Activated CD4-positive, alpha-beta T cell treated with anti-CD3 and anti-CD28 coated beads, Interleukin-10, Interleukin-2, amounts not matched to agents 100 ng/mL and 50 ng/mL, durations not matched to agents 16 hours and 8 hours (primary cell): ENCODE measurements at places on chromosomes 3 and 15.
A peak's percentile ranks its signal among the peaks of the same experiment; 100 is the strongest.

DNA sequence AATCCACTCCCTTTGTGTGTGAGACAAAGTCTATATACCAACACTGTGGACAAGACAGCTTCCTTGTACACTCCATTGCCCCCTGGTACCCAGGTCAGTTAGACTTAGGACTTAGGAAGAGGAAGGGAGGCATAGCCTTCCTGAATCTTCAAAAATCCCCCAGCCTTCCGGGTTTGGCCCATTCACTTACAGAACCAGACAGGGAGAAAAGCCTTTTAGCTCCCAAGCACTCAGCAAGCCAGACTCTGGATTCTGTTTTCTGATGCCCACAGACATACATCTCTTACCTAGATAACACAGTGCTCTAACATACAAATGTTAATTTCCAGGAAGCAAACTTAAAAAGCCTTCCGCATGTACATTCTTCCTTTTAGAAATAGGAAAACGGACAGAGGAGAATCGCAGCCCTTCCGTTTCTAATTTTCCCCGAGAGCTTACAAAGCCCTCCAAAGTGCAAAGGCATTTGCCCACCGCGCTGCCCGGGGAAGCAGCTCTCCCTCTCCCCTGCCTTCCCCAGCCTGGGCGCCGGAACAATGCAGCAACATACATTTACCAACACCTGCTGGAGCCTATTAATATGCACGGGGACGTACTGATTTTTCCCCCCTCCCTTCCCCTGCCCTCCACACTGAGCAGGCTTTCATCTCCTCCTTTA is 442.0 kb downstream of the MAGI1 start:
- no peak for DNase-seq

DNA sequence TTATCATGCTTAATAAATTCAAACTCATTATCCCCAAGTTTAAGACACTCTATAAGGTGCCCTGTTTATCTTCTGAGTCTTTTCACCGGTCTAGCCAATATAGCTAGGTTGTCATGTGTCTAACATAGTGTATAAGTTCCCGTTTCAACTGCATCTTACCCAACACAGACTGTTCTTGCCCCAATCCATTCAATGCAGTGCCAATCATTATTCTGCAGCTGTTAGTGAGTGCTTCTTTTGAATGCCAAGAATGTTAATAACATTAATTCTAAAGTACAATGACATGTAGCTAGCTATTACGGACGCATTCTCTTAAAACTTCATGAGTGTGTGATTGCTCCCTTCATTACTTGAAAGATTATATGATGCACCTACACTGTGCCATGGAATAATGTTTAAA is 646.4 kb upstream of the NR2F2 start:
- DNase-seq: no peak

GRCh38 chr3:134929976-134930375 is 134.9 kb downstream of the EPHB1 start:
- peak; percentile 64 for DNase-seq

DNA sequence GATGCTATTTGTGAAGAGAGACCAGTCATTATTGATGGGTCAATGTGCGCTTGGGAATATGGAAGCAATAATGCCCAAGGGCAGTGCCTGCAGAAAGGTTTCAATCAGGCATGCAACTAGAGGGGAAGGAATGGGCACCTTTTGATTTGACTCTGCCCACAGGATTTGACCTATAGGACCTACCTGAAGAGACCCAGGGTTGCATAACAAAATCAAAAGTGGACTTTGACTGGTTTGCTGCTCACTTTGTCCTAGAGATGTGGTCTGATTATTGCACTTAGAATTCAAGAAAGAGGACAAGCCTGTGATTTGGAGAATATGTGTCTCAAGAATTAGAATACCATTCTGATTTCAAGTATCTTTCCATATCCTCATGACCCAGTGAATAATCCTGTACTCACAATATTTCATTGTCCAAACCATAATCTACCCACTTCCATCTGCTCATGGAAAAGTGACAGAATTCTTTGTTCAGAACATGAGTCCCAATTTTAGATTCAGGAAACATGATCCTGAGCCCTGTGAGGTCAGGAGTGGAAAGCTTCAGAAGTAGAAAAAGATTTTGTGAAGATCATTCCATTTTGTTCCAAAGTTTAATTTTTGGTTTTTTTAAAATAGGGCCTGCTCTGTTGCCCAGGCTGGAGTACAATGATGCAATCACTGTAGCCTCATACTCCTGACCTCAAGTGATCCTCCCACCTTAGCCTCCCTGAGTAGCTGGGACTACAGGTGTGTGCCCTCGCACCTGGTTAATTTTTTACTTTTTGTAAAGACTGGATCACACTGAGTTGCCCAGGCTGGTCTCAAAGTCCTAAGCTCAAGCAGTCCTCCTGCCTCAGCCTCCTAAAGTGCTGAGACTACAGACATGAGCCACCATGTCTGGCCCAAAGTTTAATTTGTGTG is 151.3 kb upstream of the NR2E3 start:
- DNase-seq: no peak

DNA sequence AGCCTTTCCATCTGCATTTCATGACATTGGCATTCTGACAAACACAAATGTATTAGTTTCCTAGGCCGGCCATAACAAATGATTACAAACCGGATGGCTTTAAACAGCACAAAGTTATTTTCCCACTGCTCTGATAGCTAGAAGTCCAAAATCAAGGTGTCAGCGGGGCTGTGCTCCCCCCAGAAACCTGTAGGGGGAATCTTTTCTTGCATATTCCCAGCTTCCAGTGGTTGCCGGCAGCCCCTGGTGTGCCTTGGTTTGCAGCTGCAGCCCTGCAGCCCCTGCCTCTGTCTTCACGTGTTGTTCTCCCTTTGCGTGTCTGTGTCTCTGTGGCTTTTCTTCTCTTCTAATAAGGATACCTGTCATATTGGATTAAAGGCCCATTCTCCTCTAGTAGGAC is 79.0 kb upstream of the CDV3 start:
- no peak for DNase-seq

GRCh38 chr3:146187334-146187950 is 26.5 kb upstream of the PLOD2 start:
- no peak for DNase-seq

DNA sequence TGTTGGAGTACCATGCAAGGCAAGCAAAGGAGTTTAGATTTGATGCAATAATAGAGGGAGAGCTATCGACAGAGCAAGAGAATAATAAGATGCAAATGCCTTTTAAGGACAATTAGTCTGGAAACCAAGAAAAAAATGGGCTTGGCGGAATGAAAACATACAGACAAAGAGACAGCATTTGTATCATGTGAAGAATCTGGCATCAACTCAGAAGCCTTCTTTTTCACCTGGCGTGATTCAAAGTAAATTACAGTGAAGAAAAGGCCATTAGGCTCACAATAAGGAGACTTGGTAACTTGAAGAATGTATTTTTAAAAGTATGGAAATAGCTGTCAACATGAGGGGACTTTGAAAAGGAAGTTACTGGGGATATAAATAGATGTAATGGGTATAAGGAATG is 521.2 kb upstream of the GOLIM4 start:
- DNase-seq: no peak

DNA sequence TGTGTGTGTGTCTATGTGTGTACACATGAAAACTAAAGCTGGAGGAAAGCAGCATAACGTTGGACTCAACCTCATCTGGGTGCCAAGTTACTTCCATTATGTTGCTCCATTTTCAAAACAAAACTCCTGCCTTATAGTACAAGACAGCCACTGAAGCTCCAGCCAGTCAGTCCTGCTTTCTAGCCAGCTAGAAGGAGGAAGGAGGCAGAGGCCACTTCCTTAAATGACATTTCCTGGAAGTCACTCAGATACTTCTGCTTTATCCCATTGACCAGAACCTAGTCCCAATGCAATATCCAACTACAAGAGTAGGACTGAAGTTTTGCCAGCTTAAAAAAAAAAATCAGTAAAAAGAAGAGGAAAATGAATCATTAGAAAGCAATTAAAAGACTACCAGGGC is 31.7 kb downstream of the CADPS start:
- DNase-seq: no peak

DNA sequence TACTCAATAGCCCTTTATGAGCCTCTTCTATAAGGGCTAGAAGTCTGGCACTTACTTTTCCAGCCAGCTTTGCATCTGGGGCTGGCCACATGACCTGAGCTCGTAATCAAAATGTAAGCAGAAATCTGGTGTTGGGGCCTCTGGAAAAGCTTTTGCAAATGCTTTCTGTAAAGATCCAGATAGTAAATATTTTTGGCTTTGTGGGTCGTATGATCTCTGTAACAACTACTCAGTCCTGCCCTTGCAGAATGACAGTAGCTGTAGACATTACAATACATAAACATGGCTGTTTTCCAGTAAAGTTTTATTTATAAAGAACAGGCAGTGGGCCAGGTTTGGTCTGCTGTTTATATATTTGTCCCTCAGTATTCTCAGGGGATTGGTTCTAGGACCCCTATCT is 46.2 kb upstream of the THRB start:
- DNase-seq: no peak

DNA sequence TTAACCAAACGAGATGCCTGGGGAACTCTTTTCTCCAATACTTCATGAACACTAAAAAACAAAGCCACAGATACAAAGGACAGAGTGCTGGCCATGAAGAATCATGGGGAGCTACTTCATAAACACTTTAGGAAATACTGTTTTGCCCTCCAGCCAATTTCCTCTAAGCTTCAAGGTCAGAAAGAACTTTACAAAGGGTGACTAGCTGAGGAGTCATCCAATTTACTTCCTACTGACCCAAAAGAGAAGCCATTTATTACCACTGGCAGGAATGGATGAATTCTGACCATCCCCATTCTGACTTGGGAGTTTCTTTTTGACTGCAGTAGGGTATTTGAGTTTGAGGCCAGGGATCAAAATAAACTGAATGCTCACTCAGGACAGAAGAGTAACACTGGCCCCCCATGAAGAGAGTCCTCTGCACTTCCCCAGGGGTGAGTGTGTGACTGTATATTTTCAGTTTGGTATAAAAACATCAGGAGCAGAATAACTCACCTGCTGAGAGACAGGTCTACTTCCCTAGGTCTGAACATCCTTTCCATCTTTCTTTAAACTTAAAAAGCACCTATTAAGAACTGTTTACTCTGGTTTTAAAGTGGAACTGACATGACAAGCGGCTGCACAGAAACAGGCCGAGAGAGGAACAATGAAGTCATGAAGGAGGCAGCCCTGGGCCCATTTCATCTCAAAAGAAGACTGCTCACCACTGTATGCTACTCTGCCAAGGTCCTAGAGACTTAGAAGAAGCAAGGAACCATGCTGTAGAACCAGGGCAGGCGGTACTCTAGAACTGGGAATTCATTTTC is 203.6 kb downstream of the TNIK start:
- peak; percentile 34 for DNase-seq

DNA sequence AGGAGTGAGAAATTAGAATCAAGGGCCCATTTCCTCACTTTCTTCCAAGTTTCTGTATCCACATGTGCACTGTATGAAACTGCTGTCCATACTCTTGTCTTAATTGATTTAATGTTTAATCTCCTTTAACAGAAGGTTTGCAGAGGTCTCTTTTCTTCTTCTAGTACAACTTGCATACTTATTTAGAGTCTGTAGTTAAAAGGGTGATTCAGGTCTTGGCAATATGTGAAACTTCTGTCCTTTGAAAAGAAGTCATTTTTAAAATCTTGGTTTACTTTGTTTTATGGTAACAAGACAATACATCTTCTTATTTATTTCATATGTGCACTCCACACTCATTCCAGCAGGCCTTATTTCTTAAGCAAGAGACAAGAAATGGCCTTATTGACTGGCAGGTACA is 25.8 kb downstream of the TMEM45A start:
- no peak for DNase-seq

DNA sequence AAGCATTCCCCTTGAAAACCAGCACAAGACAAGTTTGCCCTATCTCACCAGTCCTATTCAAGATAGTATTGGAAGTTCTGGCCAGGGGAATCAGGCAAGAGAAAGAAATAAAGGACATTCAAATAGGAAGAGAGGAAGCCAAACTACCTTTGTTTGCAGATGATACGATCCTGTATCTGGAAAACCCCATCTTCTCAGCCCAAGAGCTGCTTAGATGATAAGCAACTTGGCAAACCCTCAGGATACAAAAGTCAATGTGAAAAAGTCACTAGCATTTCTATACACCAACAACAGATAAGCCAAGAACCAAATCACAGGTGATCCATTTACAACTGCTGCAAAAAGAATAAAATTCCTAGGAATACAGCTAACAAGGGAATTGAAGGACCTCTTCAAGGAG is 403.7 kb upstream of the AZI2 start:
- DNase-seq: no peak

DNA sequence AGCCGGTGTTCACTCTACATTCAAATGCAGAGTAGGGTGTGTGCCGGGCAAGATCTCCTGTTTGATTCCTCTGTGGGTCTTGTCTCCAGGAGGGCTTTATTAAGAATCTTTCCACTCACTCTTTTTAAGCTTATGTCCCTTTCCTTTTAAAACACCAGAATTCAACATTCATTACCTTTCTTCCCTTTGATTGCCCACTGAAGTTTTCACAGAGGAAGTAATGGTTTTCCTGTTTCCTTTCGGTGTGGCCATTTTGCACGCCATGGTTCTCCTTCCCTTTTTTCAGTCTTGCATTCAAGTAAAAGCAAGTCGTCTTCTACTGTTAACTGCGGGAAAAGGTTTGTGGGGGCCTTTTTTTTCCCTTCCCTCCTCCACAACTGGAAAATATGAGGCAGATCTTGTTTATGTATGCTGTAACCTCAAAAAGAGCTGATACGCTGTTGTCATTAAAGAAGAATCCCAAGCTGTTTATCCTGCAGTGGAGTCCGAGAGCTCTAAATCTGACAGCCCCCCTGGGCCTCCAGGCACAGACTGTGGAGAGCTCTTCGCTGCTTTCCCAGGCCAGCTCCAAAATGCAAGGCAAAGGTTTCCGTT is 40.5 kb downstream of the FILIP1L start:
- peak; percentile 56 for DNase-seq

DNA sequence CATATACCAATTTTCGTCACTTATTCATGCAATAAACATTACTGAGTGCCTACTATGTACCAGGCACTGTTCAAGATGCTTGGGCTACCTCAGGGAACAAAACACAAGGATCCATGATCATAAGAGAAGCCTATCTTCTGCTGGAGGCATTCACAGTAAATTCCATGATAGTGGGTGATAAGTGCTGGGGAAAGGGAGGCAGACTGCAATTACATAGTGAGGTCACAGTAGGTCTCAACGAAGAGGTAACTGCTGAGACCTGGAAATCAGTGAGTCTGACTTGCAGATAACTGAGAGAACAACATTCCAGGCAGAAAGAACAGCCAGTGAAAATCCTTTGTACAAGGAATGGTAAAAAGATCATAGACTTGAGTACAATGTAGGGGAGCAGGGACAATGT is 33.6 kb downstream of the RAF1 start:
- DNase-seq: no peak

DNA sequence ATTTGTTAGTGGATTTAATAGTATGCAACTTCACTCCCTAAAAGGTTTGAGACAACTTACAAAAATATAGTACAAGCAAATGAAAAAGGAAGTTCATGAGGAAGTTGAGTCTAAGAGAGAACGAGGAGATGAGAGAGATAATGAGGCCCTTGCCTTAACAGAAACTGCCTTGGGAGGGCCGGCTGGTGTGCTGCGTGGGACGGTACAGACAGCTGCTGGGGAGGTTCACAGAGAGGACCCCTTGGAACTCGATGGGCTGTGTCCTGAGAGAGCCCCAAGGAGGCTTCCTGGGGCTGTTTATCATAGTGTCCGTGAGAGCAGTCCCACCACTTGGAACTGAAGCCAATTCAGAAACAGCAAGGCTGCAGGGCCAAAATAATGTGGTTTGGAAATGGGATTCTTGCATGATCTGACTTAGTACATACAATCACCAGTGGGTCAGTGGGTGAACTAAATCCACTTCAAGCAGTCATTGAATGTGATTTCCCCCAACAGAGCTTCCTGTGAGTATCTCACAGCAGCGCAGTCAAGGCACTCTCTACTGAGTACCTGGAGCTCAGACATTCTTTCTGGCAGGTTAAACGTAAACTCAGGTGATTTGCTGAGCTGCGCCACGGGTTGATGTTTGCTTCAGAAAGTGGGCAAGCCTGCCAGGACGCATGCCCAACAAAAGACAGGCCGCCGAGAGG is 90.8 kb downstream of the CRTC3 start:
- DNase-seq: peak; percentile 53
